ENCODE measurements at places on chromosomes 16 and 17.

- DNase-seq = no peak
Measured at GRCh38 chr17:63984236-63984635, 11.5 kb upstream of the SCN4A start.

DNA sequence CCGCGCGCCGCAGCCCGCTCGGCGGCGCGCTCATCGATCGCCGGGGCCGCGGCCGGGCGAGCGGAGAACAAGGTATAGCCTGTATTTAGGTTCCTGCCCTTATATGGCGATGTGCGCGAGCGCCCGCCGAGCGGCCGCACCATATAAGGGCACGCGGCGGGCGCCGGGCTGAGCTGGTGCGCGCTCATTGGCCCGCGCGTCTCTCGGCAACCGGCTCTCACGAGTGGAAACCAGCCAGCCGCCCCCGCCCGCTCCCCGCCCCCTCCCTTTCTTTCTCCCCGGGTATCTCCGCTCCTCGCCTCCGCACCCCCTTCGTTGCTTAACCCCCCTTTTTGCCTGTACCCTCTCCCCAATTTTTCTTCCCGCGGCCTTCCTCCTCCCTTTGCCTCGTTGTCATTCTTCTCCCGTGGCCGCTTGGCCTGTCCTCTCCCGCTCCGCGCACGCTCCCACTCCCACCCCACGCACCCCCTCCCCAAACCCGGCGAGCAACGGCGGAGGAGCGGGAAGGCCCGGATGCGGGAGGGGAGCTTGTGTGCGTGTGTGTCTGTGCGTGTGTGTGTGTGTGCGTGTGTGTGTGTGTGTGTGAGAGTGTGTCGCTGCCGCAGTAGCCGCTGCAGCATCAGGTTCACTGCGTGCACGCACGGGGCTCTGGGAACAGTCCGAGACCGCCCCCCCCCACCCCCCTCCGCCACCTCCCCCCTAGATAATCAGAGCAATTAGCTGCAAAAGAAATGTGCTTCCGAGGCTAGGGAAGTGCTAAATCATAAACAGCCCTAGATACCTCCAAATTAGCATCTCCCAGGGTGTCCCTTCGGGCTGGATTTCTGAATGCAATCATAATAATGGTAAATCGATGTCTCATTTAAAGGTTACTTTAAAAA, 13.5 kb upstream of the CBX8 start:
- peak; percentile 84 for DNase-seq

DNA sequence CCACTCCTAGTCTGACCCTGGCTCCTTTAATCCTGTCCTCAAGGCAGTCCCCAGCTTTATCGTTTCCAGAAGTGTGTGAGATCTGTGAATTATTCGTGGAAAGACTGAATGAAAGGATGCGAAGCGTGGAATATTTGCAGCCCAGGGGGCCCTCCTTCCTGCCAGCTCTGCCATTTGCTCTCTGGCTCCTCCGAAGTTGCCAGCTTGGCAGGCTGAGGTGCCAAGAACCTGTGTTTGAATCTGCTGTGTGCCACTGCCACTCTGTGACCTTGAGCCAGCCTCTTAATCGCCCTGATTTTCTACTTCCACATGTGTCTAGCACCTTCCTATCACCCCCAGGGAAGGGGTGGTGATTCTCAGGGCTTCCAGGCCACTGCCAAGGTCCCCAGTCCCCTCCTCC, 10.8 kb downstream of the TBKBP1 start:
- no peak for DNase-seq

DNA sequence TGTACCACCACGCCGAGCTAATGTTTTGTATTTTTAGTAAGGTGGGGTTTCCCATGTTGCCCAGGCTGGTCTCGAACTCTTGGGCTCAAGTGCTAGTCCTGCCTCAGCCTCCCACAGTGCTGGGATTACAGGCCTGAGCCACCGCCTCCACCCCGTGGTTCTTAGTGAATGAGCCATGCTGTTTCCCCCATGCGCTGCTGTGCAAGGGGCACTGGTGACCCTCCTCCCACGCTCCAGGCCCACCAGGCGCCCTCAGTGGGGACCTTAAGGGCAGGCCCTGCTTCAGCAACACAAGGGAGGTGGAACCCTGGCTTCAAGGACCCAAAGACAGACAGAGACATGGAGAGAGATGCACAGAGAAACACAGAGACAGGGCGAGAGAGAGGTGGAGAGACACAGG, 15.4 kb upstream of the NUDT16L1 start:
- no peak for DNase-seq
